ENCODE measurements at places on chromosomes 3 and 15.

- no peak for DNase-seq
Observed at GRCh38 chr3:162601101-162601670, 1104.6 kb downstream of the OTOL1 start.

- DNase-seq: no peak
Observed at GRCh38 chr3:88005066-88005465, 53.7 kb downstream of the CGGBP1 start.

DNA sequence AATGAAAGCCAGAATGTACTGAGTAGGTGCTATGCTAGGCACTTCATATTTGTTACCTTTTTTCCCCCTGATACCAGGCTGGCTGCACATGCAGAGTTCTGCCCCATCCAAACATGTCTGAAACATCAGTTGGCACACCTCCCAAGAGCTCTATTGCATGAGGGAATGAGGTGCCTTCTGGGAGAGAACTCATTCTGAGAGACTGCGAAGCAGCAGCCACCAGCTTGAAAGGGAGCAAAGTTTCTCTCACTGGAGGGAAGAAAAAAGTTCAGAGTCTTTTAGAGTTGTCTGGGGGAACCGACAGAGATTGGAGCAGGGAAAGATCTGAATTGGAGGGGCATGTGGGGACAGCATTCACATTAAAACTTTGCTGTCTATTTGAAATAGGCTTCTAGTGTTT is 84.1 kb downstream of the AGBL1 start:
- no peak for DNase-seq

DNA sequence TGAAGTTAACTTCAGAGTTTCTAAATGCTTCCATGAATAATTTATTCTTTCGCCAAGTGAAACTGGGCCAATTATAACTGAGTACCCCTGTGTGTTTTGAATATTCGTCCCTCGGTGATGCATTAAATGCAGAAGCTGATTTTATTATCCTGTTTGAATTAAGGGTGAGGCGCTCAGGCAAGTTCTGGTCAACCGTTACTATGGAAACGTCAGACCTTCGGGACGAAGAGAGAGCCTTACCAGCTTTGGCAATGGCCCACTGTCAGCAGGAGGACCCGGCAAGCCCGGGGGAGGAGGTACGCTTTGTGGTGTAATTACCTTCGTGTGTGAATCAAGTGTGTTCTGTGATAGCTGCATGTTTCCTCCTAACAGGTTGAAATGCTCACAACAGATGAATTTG is 239.8 kb downstream of the ITPR1 start:
- no peak for DNase-seq

GRCh38 chr3:31705736-31706135 is 173.0 kb downstream of the STT3B start:
- no peak for DNase-seq

DNA sequence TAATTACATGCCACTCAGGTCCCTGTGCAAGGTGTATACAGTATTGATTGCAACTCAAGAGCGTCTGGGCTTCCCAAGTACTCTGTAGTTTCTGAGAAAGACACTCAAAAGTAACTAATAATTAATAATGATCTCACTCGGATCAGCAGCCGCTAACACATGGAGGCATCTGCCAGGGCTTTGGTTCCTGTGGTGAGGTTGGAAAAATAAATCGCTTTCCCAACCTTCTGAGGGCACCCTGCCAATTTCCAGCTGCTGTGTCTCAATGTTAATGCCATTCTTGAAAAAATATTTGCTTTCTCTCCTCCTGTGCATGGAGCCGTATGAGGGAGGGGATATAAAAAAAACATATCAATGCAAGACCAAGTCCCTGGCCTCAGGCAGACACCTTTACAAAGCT is 116.5 kb upstream of the SLC2A2 start:
- no peak for DNase-seq

DNA sequence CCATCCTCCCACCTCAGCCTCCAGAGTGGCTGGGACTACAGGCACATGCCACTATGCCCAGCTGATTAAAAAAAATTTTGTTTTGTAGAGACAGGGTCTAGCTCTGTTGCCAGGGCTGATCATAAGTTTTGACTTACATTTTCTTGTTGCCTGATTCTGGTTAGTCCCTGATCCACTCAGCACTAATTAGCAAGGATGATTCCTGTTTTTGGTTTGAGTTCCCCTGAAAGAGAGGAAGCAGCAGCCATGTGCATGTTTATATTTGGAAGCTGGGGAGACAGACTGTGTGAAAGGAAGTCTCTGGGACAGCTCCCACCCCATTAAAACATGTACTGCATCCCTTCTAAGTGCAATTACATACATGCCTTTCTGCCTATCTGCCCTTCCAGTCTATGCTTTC is 3.6 kb upstream of the NCK1 start:
- no peak for DNase-seq

GRCh38 chr3:101377209-101377608 is 56.8 kb upstream of the IMPG2 start:
- DNase-seq: no peak

DNA sequence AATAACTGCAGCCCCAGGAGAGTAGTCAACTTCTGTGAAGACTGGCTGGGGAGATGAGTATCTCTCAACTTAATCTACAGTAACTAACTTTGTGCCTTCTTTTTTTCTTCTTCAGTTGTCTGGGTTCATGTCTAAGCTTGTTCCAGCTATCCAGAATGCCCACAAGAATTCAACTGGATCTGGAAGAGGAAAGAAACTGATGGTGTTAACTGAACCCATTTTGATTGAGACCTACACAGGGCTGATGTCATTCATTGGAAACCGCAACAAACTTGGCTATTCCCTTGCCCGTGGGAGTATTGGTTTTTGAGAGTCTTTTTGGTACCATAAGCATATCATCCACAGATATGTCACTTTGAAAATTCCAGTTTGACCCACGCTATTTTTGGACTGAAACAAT is 148.7 kb downstream of the TPRG1 start:
- no peak for DNase-seq

DNA sequence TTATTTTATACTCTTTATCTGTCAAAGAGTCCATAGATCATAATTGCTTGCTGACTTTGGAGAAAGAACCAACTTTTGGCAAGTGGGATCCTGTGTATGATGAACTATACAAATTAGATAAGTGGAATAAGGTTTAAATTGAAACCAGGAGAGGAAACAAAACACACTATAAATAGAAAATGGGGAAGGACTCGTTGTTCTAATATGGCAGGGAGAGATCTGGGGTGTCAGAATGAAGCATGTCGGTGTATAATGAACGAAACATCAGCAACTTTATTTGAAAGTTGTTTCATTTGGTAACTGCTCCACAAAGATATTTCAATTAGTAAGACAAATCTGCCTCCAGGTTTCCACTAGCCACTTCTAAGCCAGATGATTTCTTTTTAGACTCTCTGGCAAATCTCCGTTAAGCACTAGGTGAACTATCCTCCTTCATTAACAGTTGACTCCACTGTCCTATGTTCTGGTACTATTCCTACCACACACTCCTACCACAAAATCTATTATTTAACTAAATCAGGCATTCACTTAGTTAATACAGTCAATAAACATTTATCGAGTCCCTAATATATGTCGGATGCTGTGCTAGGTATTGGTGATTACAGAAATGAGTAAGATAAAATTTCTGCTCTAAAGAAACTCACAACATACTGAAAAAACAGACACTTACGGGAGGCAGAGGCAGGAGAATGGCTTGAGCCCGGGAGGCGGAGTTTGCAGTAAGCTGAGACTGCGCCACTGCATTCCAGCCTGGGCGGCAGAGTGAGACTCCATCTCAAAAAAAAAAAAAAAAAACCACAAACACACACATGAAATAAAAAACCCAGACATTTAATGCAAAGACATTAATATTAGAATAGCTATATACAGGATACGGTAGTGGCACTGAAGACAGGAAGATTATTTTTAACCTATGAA is 20.1 kb downstream of the SLC15A2 start:
- no peak for DNase-seq

- no peak for DNase-seq
Observed at GRCh38 chr3:141201122-141201521, 30.5 kb upstream of the PXYLP1 start.

GRCh38 chr15:74133694-74134386 is 3.5 kb downstream of the ISLR2 start:
- no peak for DNase-seq

DNA sequence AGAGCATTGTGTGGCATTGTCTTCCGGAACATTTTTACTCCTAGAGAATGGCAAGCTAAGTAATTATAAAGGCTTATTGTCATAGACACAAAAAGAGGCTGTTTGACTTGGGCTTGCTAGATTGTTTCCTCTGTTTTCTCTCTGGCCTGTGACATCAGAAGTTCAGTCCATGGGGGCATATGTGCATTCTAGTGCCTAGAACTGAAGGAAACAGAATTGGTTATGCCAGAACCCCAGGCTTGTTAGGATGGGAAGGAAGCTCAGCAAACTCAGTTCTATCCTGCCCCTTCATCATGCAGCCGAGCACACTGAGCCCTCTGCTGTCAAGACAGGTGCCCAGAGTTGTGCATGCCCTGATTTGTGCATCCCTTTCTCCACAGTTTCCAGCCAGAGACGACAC is 131.3 kb downstream of the PDE8A start:
- DNase-seq: no peak

GRCh38 chr15:66496951-66497501 is 536 bp downstream of the SNAPC5 start:
- DNase-seq: no peak

DNA sequence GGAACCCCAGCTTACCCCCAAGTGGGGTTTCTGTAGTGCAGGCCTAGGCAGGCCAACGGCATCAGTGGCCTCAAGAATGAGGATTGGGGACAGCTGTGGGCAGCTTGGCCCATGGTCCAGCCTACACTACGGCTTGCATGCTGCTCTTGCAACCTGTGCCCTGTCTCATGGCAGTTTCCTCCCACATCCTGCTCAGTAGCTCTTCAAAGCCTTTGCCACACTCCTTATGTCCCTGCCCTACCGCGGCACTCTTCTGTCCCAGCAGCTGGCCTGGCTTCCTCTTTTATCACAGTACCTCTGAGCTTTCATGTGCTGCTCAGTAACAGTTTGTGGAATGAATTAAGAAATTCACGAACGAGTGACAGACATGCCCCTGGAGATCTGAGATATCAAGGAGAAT is 431.0 kb downstream of the EPHB1 start:
- DNase-seq: no peak

- no peak for DNase-seq
Observed at GRCh38 chr3:51968170-51968775, 1.0 kb upstream of the PCBP4 start.

GRCh38 chr3:121747976-121748375 is 1.6 kb downstream of the GOLGB1 start:
- DNase-seq: no peak

DNA sequence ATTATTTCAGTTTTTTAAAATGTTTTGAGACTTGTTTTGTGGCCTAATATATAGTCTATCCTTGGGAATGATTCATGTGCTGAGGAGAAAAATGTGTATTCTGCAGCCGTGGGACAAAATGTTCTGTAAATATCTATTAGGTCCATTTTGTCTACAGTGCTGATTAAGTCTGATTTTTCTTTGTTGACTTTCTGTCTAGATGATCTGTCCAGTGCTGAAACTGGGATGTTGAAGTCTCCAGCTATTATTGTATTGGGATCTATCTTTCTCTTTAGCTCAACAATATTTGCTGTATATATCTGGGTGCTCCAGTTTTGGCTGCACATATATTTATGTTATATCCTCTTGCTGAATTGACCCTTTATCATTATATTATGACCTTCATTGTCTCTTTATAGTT is 85.2 kb downstream of the UBE2E2 start:
- no peak for DNase-seq

- DNase-seq: peak; percentile 68
Observed at GRCh38 chr15:69729167-69729748, 276.6 kb downstream of the RPLP1 start.

DNA sequence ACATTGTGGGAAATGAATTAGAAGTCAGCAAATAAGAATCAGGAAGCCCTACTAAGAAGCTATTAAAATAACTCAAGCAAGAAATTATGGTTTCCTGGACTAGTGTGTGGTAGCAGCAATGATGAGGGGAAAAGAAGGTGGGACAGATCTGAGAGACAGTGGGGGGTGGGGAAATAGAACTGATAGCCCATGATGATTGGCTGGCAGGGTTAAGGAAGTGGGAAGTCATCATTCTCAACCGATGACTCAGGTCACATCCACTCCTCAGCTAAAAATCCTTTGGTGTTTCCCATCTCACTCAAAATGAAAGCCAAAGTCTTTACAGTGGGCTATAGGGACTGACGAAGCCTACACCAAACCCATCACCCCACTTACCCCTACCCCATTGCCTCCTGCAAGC is 153.9 kb upstream of the ARHGEF26 start:
- no peak for DNase-seq

DNA sequence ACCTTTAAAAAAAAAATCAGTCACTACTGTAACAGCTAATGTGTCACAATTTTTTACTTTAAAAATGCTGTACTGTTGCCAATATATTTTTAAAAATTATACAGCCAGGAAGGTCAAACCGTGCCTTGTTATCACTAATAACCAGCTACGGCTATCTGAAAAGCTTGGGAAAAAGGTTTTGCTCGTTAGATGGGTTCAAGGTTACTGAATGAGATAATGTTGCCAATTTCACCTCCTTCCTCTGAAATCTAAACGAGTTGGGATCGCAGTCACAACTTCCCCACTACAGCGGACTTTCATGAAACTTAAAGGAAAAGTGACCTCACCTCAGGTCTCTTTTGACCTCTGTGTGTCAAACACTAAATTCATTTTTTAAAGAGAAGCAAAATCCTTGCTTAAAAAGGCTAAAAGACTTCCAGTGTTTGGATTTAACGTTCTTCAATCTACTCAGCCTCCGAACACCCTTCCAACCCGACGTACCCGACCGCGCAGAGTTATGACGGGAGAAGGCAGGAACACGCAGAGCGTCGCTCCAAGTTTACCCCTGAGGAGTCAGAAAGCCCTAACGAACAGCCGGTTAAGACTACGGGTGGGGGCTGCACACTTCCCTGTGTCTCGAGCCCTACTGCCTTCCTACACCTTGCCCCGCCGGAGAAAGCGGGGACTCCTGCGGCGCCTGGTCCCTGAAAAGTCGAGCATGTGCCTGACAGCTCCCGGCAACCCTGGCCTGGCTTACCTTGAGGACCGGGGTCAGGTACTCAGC is 860 bp downstream of the ATG3 start:
- peak; percentile 56 for DNase-seq

GRCh38 chr15:68354923-68355322 is 77.0 kb downstream of the ITGA11 start:
- no peak for DNase-seq

GRCh38 chr15:53829471-53829870 is 70.0 kb upstream of the WDR72 start:
- DNase-seq: no peak

- no peak for DNase-seq
Observed at GRCh38 chr15:68700455-68701123, 120.1 kb downstream of the ANP32A start.

GRCh38 chr15:56749982-56750381 is 16.7 kb upstream of the ZNF280D start:
- DNase-seq: no peak

DNA sequence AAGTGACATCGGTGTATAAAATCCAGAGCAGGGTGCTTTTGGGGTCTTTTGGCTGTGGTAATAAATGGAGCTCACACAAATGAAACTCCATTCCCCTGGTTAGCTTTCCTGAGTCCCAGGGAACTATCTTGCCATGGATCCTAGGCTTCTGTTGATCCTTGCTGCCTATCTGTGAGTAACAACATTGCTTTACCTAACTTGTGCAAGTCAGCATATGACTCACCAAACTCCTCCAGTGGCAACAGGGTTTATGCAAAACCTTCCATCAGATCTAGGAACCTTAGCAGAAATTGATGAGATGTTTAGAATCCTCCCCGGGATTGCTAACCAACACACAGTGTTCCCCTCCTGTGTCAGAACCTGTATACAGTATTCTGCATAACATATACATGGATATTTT is 105.4 kb downstream of the SCAPER start:
- no peak for DNase-seq

All from activated CD4-positive, alpha-beta T cell treated with anti-CD3 and anti-CD28 coated beads for 24 hours (primary cell).